Aortic smooth muscle cell (primary cell): ENCODE measurements at places on chromosomes 7 and 10. TPM values are rescaled to one million over a fixed set of nuclear protein-coding genes. Genes with fewer than 3 reads are reported as not detected.

TDRD1 gene
- 0.92 and 1.9 TPM in 2 replicates for total RNA-seq

PPP1R3A gene
- total RNA-seq = not detected in 2 replicates

USP6NL gene
- 11.0 and 13.2 TPM in 2 replicates for total RNA-seq

GDF2 gene
- total RNA-seq = not detected in 2 replicates

KCNH2 gene
- under 0.01 TPM in 1 of 2 replicates, not detected in the other for total RNA-seq

GPR37 gene
- total RNA-seq = 2.4 and 4.8 TPM in 2 replicates

PALD1 gene
- 11.5 and 11.6 TPM in 2 replicates for total RNA-seq

LRGUK gene
- under 0.01 and 0.13 TPM in 2 replicates for total RNA-seq

CLRN3 gene
- not detected in 2 replicates for total RNA-seq

SFMBT2 gene
- 1.2 and 3.4 TPM in 2 replicates for total RNA-seq

ARHGAP19 gene
- 8.1 and 9.1 TPM in 2 replicates for total RNA-seq

TAS2R41 gene
- not detected in 2 replicates for total RNA-seq
